ENCODE measurements at places on chromosomes 1 and 21.
A peak's percentile ranks its signal among the peaks of the same experiment; 100 is the strongest.

DNA sequence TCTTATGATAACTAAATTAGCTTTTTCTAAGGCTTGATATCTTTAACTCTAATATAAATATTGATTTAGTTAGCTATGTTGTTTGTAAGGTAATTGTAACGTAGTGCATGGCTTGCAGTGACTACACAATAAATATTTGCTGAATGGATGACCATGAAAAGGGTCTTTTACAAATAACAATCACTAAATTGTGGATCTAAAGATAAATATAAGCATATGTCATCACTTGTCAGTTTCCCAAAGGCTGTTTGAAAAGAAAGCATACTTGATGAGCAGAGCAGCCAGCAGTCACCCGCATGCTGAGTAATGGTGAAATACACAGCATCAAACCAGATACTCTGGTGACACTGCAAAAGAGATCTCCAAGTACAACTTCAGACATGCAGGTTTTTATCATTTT, 92.5 kb upstream of the FMN2 start:
- no peak overlapping the region for H3K4me3 ChIP-seq
- H3K27ac ChIP-seq, result no peak overlapping the region
- DNase-seq, result no peak
- no peaks in the 10 kb centered on the region for H3K4me1 ChIP-seq

- H3K4me3 ChIP-seq, result no peak overlapping the region
- H3K27ac ChIP-seq, result no peak overlapping the region
- peaks cover 8% of the 10 kb centered on the region for H3K36me3 ChIP-seq
- no peak for DNase-seq
- no peaks in the 10 kb centered on the region for H3K4me1 ChIP-seq
- no peaks in the 10 kb centered on the region for H3K27me3 ChIP-seq
Measured at GRCh38 chr21:42854246-42855010, 24.9 kb downstream of the WDR4 start.

DNA sequence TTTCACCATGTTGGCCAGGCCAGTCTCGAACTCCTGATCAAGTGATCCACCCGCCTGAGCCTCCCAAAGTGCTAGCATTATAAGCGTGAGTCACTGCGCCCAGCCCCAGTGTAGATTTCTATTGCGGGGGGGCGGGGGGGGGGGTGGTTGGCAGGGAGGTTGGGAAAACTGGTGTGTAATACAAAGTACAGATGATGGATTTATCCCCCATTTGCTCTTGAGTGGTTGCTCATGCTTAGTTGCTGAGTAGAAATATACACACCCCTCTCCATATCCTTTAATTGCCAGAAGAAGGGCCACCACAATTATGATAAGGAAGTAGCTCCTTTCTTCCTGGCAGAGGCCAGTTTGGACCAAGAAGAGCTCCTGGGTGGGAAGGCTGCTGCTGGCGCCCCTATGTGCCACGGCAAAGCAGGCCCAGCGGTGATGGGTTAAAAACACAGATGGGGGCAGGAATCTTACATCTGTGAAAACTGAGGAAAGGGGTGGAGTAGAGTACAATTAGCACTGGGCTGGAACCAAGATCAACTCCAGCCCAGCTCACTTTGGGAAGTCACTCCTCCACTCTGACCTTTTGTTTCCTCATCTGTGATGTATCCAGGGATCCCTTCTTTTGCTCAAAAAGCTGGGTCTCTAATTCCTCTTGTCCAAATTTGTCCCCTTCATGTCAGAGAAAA, 55.2 kb downstream of the MRPL37 start:
- no peak for DNase-seq
- peaks cover 17% of the 10 kb centered on the region for H3K4me1 ChIP-seq
- no peaks in the 10 kb centered on the region for H3K27me3 ChIP-seq
- H3K27ac ChIP-seq, result no peak overlapping the region

- no peaks in the 10 kb centered on the region for H3K36me3 ChIP-seq
- H3K27ac ChIP-seq, result no peak overlapping the region
- H3K4me3 ChIP-seq, result no peak overlapping the region
- DNase-seq, result peak; percentile 54
- peaks cover 7% of the 10 kb centered on the region for H3K4me1 ChIP-seq
- no peaks in the 10 kb centered on the region for H3K27me3 ChIP-seq
Measured at GRCh38 chr1:61241411-61241838, 159.1 kb downstream of the NFIA start.

- no peaks in the 10 kb centered on the region for H3K27me3 ChIP-seq
- H3K4me1 ChIP-seq, result no peaks in the 10 kb centered on the region
- no peak for DNase-seq
- no peak overlapping the region for H3K27ac ChIP-seq
- no peaks in the 10 kb centered on the region for H3K36me3 ChIP-seq
Measured at GRCh38 chr21:25406887-25407579, 200.2 kb downstream of the MRPL39 start.

DNA sequence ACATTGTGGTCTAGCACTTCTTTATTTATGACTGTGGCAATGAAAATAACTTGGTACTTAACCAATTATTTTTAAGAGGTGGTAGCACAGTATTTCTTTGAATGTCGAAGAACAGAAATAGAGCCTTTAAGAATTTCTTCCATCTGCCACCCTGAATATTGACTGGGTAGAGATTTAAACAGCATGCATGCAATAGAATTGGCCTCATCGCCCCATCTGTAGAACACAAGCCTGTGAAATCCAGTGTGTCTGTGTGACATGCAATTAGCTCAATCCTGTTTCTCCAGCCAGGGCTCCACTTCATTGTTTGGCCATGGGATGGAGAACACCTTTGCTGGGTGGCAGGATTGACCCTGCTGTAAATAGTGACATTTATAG, 17.1 kb upstream of the KLHDC8A start:
- DNase-seq, result no peak
- H3K4me3 ChIP-seq, result no peak overlapping the region
- no peak overlapping the region for H3K27ac ChIP-seq
- peaks cover 40% of the 10 kb centered on the region for H3K27me3 ChIP-seq
- no peaks in the 10 kb centered on the region for H3K4me1 ChIP-seq
